ENCODE measurements at places on chromosomes 4 and X.
A peak's percentile ranks its signal among the peaks of the same experiment; 100 is the strongest.

GRCh38 chr4:108751321-108751720, 11.5 kb downstream of the ETNPPL start:
- no peak for DNase-seq

DNA sequence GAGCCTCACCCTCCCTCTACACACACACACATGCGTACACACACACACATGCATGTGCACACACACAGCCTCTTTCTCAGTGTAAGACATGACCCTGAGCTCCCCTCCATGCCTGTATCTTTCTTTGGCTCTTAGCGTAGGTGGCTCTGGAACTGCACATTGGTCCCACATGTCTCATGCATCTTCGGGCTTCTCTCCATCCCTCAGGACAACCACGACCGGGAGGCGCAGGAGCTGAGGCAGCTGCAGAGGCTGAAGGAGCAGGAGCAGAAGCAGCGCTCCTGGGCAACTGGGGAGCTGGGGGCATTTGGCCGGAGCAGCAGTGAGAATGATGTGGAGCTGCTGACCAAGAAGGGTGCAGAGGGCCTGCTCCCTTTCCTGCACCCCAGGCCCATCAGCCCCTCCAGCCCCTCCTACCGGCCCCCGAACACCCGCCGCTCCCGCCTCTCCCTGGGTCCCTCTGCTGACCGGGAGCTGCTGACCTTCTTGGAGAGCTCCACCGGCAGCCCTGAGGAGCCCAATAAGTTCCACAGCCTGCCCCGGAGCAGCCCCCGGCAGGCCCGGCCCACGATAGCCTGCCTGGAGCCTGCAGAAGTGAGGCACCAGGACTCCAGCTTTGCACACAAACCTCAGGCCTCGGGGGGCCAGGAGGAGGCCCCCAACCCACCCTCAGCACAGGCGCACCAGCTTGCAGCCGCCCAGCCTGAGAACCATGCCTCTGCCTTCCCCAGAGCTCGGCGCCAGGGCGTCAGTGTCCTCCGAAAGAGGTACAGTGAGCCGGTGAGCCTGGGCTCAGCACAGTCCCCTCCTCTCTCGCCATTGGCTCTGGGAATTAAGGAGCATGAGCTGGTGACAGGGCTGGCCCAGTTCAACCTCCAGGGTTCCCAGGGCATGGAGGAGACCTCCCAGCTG, 38.6 kb downstream of the FHDC1 start:
- DNase-seq: no peak

GRCh38 chrX:40457406-40457805, 123.4 kb upstream of the ATP6AP2 start:
- no peak for DNase-seq

DNA sequence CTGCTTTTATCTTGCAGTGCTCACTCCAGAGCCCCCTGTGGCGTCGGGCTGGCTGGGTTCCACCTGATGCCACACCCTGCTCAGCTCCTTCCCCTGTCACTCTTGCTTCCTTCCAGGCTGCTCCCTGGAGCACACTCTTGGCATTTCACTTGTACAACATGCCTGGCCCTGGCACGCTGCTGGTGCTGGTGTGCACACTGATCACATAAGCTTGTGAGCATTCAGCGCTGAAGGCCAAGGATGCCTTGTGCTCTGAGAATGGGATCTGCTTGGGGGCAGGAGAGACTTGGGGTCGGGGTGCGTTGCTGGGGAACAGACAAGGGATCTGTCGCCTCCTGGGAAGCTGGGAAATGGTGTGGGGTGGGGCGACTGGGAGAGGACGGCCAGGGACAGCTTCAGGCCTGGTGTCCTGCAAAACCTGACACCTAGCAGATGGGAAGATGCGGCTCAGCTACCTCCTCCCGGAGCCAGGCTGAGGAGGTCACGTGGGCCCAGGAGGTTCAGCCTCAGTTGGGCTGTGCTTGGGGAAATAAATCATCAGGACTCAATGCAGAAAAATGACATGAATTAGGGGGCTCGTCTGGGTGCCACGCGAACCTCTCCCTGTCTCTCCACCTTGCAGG, 108.5 kb downstream of the PHKA2 start:
- DNase-seq: no peak

DNA sequence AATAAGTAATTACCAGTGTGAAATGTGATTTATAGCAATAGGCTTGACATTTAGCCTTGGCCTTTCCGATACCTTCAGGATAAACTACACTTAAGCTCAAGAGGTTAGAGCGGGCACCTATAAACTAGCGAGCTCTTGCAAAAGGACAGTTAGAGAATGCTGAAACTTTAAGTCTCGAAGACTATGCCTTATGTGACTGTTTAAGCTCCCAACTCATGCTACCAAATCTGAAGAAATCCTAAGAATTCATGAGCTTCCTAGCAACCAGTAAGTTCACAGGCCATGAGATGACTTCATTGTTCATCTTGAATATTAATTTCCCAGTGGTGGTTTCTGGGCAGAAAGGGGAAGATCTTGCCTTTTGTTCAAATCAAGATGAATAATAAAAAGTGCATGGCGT, 4.7 kb downstream of the STOX2 start:
- DNase-seq: no peak

- no peak for DNase-seq
These were observed 10.2 kb upstream of the MSANTD1 start for GRCh38 chr4:3238721-3239120.

- no peak for DNase-seq
These were observed 65.6 kb downstream of the ATXN3L start for GRCh38 chrX:13254076-13254785.

DNA sequence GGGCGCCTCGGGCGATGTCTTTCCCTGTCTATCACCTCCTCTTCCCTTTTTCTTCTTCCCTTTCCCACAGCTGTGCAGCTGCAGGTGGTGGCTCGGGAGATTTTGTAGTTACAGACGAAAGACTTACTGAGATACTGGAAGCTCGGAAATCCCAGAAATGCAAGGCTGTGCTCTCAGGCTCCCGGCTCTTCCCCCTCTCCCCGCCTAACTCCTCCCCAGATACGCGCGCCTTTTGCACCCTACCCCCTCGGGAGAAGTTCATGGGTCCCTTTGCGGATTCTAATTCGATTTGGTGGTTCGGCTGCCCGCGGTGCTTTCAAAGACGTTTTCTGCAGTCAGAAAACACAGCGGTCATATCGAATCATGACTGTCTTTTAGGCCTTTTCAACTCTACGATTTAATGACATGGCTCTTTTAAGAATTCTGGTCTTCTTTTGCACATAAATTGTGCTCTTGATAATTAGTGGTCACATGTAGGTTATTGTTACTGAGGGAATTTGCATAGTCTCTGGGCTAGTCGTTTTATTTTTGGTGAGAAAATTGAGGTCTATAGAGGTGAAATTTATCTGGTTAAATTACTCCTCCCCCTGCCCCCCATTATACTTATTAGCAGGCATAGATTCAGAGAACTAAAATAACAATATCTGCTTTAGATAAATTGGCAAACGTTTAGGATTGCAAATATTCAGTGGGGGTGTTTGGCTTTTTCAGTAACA, 1.6 kb downstream of the SEPTIN11 start:
- no peak for DNase-seq

DNA sequence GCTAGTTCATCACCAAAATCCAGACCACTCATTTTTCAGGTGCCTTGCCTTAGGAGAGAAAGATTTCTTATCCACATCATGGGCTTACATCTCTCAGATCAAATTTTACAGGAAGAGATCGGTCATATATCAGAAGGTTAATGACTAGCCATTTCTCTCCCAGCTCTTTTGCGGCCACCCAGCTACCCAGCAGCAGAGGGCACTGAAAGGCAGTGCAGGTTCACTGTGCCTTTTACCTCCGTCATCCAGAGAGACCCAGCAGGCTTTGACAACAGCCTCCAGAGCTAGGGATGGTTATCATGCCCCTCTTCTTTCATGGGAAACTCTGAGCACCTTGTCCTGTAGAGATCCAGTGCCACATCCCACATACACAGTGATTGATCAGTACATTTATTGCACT, 384.8 kb downstream of the AFF2 start:
- DNase-seq: no peak

DNA sequence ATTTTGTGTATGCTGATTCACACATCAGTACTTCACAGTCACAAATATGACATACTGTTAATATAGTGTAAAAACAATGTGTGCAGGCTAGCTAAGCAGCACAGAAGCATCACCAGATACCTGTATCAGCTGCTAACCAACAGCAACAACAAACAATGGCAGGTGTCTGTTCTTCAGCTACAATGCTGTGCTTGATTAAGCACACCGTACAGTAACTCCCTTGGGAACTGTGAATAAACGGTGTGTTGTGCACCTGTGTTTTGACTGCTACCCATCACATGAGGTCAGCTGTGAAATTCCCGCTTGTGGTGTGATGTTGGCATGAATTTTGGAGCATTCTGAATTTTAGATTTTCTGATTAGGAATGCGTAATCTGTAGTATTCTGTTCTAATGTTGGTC, 379.7 kb upstream of the FAT1 start:
- DNase-seq: no peak

- DNase-seq: no peak
These were observed 98.5 kb upstream of the MAGEB16 start for GRCh38 chrX:35699642-35700041.

DNA sequence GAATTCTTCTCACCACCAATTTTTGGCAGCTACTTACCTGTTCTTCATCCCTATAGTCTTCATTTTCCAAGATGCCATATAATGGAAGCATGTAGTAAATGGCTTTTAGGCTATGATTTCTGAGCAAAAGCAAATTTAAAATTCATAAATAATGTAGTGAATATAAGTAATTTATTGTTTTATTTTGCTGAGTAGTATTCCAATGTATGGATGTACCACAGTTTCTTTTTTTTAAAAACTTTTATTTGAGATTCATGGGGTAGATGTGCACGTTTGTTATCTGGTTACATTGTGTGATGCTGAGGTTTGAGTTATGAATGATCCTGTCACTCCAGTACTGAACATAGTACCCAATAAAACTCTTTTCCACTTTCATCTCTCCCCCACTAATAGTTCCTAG, 369.1 kb downstream of the IL15 start:
- DNase-seq: no peak

DNA sequence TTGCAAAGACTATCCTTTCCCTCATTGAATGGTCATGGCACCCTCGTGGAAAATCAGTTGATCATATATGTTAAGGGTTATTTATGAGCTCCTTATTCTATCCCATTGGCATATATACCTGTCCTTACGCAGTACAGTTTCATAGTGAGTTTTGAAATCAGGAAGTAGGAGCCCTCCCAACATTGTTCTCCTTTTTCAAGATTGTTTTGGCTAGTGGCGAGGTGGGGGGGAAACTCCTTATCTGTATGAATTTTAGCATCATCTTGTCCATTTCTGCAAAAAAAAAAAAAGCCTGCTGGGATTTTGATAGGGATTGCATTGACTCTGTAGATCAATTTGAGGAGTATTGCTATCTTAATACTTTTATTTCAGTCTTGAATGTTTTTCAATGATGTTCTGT, 2.5 kb upstream of the USP9X start:
- DNase-seq: no peak

GRCh38 chrX:129749069-129749468, 10.3 kb downstream of the XPNPEP2 start:
- DNase-seq: no peak

GRCh38 chrX:133677123-133678063, 262.1 kb upstream of the GPC4 start:
- no peak for DNase-seq

- DNase-seq: no peak
These were observed 56.2 kb downstream of the UGT2B10 start for GRCh38 chr4:68871809-68872642.

GRCh38 chr4:119626420-119626819, 2.2 kb downstream of the PDE5A start:
- no peak for DNase-seq

DNA sequence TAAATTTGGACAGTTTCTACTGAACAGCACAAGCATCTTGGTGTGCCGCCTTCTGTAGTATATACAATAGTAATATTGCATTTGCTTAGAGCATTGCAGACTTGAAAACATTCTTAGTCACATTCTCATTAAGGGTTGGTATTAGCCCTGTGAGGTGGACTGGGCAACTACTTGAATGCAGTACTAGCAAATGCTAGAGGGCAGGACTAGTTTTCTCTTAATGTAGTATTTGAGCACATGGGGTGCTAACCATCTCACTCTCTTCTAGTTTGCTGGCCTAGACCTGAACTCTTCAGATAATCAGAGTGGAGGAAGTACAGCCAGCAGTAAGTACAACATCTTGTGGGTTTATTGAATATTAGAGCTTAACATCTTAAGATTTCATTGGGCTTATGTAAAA, 3.2 kb downstream of the DDX3X start:
- no peak for DNase-seq

GRCh38 chr4:84031401-84031800, 467.7 kb downstream of the NKX6-1 start:
- no peak for DNase-seq

GRCh38 chr4:40196272-40196671, 559 bp upstream of the RHOH start:
- DNase-seq: no peak

DNA sequence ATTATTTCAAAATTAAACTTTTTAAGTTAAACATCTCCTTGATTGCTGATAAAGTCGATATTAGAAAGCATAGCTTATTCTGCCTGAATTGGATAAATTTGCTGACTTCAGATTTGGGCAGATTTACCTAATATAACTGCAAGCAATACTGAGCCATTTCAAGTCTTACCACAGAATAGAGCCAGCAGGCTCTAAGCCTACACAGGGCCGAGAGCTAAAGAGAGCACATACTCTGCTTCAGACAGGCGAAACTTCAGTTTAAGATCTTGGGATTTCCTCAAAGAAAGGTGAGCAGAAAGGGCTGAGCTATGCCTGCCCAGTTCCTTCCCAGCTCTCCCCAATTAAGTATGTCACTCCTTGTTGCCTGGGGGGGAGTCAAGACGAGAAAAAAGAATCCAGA, 240.6 kb upstream of the NOCT start:
- DNase-seq: no peak

DNA sequence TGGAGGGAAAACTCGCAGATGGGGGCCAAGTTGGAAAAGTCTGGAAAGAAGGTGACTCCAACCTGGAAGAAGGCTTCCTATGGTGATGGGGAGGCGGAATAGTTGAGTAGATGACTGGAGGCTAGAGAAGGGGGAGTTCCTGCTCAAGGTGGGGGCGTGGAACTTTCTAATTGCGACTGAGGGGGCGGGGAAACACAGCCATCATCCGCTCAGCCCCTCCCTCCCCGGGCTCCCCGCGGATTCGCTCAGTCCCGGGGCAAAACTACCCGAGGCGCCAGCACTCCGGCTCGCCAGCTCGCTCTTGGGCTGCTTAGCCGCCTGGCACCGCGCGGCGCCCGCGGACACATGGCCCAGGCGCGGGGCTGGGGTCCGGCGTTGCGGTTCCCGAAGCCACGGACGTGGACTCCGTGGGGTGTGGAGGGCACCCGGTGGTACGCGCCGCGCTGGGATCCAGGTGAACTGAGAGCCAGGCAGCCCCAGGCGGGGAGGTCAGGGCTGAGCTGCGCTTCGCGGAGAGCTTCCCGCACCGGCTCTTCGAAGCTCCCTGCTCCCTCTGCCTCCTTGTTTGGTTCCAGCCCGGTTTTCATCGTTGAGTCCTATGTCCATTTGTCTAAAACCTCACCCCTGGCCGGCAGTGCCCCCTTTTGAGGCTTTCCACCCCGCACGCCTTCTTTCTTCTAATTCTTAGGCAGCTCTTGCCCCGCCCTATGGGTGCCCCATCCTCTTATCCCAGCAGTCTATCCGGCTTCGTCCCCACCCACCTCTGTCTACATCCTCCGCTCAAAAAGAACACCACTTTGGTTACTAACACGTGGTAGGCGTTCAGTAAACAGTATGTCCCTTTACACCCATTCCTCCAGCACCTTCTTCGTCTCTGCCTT, 38.9 kb downstream of the STARD8 start:
- peak; percentile 7 for DNase-seq
